HS-27A (cell line): ENCODE measurements at places on chromosomes 13 and 19.
A peak's percentile ranks its signal among the peaks of the same experiment; 100 is the strongest.

GRCh38 chr13:66312312-66313087, 917.6 kb downstream of the PCDH9 start:
- peak; percentile 17 for DNase-seq

DNA sequence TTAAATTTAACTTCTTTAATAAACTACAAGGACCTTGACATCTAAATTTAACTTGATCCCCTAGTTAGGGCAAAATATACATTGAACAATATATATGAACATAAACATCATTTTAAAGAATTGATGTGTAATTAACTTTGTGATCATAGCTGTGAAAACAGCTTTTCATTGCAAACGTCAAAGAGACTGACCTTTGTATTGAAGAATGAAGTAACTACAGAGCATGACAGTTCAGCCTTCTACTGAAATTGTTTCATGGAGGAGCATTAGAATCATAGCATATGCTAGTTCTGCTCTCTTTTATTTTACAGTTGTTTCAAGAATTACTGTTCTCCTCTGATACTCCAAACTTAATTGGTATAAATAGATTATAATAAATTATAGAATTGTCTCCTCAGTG, 123.4 kb upstream of the PRR20A start:
- no peak for DNase-seq

GRCh38 chr19:5664515-5664914, 15.8 kb downstream of the MICOS13 start:
- DNase-seq: no peak

DNA sequence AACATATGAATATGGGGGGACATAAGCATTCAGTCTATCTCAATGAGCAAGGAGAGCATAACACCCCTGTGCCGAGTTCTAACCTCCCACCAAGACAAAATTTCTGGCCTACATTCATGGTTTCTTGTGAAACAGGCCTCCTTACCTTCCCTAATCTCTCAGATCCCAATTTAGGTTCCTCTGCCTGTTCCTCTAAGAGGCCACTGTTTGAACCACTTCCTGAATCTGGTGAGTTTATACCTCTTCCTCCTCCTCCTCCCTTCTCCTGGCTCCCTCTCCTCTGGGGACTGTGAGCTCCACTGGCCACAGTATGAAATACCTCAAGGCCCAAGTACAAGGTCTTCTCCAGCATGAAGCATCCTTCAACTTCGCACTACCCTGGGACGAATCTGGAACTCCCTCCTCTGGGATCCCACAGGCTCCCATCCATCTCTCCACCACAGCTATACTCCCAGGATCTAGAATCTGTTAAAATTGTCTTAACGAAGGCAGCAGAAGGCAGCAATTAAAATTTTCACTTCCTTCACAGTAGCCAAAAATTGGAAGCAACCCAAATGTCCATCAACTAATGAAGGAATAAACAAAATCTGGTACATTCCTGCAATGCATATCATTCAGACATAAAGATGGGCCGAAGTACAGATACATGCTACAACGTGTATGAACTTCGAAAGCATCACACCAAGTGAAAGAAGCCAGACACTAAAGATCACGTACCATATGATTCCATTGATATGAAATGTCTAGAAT, 7.8 kb upstream of the SIGLECL1 start:
- DNase-seq: no peak

- no peak for DNase-seq
Measured at GRCh38 chr13:110116072-110116487, 190.9 kb downstream of the COL4A1 start.

GRCh38 chr19:17848595-17849292, 962 bp upstream of the JAK3 start:
- DNase-seq: no peak

- no peak for DNase-seq
Measured at GRCh38 chr19:15449620-15450527, at the start of gene WIZ. TSS of gene WIZ (minus strand) at chr19:15449956. CDS start at chr19:15448307, 1,649 bp downstream.

DNA sequence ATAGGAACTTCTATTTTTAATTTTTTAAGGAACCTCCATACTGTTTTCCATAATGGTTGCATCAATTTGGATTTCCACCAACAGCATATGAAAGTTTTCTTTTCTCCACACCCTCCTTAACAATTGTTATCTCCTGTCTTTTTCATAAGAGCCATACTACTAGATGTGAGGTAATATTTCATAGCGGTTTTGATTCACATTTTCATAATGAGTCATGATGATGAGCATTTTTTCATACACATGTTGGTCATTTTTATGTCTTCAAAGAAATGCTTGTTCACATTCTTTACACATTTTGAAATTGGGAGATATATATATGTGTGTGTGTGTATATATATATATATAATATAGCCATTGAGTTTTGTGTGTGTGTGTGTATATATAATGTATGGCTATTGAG, 420.3 kb upstream of the PCDH9 start:
- DNase-seq: peak; percentile 1

DNA sequence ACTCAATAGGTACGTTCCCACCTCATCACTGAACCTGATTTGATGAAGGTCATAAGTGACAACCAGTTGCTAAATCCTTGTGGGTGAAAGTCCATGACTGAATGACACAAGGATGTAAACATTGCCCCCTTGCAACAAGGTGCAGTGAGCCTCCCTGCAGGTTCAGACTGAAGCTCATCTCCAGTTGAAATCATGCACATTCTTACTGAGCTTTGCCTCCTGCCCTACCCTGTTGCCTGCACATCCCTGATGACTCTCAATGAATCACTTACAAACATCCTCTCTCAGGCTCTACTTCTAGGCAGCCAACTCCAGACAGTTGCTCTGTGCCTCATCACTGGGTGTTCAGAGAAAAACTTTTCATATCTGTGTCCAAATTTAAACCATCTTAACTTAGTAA, 42.5 kb upstream of the ARGLU1 start:
- no peak for DNase-seq

- no peak for DNase-seq
Measured at GRCh38 chr19:38228005-38228377, 4.0 kb upstream of the DPF1 start.

DNA sequence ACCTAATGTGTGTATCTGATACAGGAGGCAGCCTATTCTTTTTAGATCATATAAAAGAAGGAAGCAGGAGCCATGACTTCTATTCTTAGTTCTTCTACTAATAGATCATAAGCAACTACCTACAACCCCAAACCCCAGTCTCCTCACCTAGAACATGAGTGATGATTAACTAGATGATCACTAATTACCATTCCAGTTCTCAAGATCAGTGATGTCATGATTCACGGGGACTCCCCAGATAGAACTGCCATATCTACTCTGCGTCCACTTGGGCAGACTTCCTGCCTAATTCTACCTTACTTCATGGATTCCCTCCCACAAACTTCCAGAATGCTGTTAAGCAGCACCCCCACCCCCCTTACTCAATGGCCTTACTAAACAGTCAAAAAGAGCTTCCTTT, 380.1 kb downstream of the FGF14 start:
- no peak for DNase-seq

GRCh38 chr13:23688336-23688735, 118.1 kb downstream of the TNFRSF19 start:
- DNase-seq: no peak

- DNase-seq: no peak
Measured at GRCh38 chr13:113997845-113998751, 24.2 kb upstream of the C13orf46 start.

GRCh38 chr13:59734393-59734792, 429.3 kb downstream of the DIAPH3 start:
- no peak for DNase-seq

DNA sequence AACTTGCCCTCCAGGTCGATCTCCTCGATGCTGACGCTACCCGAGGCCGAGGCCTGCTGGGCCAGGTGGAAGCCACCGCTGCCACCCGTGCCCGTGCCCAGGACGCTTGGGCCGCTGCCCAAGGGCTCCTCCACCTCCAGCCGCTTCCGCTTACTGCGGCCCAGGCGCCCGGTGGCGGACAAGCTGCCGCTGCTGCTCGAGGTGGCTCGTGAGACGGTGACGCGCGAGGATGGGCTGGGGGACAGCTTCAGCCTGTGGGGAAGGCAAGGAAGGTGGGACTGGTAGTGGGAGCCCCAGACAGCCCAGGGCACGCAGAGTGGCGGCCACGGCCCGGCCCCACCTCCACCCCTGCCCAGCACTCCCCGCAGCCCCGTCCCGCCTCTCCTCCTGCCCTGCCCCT, 6.5 kb upstream of the TIMM13 start:
- DNase-seq: no peak

DNA sequence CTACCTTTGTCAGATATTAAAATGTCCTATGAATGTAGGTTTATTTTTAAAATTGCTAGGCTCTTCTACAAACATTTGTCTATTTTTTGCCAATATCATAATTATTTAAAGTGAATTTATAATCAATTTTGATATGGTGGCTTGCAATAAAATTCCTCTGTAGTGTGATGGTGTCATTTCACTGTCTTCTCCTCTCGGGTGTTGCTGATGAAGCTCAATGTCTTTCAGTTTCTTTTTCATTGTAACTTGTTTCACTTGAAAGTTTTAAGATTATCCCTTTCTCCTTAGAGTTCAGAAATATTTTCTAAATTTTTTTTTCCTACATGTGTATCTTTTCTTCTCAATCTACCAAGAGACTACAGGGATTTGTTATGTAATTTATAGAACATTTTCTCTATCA, 267.1 kb upstream of the EDNRB start:
- DNase-seq: no peak

GRCh38 chr13:112510002-112510780, 77.8 kb downstream of the TUBGCP3 start:
- no peak for DNase-seq

DNA sequence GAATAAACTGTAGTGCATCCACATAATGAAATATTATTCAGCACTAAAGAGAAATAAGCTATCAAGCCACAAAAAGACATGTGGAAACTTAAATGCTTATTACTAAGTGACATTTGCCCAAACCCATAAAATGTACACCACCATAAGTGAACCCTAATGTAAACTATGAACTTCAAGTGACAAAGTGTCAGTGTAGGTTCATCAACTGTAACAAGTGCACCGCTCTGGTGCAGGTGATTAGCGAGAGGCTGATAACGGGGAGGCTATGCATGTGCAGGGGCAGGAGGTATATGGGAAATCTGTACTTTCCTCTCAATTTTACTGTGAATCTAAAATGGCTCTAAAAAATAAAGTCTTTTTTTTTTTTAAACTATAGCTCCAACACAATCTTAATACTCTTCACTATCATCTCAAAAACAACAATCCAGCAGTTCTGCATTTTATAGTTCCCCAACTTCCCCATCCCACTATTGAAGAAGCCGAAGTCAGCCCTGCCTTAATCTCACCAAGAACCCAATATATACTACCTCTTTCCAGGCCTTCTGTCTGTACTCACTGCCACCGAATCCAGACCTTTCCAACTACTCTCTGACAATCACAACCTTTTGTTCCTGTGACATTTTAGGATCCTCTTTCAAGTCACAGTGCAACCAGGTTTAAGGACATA, 22.6 kb downstream of the ELF1 start:
- DNase-seq: no peak

DNA sequence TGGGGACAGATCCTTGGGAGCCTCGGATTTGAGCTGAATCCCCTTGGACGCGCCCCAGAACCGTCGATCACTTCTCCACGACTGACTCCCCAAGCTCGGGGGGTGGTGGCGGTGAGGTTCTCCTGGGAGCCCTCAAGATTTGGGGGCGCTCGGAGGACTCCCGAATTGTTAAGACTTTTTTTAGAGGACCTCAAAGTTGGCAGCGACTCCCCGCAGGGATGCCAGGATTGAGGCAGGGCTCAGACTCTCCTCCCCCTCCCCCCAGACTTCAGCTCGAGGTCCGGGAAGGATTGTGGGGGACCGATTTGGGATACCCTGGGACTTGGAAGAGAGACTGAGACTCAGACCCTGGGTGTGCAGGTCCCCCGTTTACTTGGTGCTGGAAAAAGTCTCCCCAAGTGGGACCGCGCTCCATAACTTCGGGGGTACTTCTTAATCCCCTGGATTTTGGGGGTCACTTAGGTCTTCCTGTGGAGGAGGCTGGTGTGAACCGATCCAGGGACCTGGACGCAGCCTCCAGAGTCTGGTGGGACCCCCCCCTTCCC, 665 bp downstream of the VASP start:
- DNase-seq: no peak

DNA sequence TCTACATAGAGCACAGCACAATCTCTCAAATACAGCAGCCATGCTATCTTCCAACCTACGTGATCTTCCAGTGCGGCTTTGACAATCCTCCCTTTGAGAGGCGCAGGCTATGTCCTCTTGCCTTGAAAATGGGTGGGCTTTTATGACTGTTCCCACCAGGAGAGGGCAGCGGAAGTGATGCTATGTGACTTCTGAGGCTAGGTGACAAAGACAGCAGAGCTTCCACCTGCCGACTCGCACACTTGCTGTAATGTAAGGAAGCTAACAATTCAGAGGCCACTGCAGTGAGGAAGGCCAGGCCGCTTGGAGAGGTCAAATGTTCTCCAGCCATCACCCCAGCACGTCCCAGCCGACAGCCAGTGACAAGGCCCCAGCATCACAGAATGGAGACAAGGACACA, 65.8 kb downstream of the MRPL57 start:
- no peak for DNase-seq

GRCh38 chr19:16435999-16436650, 35.6 kb downstream of the EPS15L1 start:
- no peak for DNase-seq

DNA sequence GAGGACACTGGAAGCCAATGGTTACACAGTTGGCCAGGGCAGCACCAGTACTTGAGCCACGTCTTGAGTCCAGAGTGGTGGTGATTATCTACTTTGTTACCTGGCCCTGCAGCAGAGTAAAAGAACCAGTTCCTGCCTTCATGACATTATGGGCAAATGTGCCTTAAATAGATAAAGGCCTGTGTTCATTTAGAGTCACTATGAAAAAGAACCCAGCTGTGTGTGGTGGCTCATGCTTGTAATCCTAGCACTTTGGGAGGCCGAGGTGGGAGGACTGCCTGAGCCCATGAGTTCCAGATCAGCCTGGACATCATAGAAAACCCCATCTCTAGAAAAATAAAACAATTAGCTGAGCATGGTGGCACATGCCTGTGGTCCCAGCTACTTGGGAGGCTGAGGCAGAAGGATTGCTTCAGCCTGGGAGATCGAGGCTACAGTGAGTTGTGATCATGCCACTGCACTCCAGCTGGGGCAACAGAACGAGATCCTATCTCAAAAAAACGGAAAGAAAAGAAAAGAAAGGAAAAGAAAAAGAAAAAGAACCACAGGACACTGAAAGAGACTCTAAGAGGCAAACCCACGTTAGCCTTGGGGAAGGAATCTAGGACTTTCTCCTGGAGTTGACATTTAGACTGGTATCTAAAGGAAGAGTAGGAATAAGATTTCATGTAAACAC, 3.4 kb upstream of the IRF2BP1 start:
- DNase-seq: no peak

GRCh38 chr13:41386211-41386610, 71.1 kb upstream of the RGCC start:
- DNase-seq: no peak

GRCh38 chr13:113320226-113320875, 23.3 kb downstream of the LAMP1 start:
- no peak for DNase-seq

GRCh38 chr13:109785141-109785891, 1.1 kb downstream of the IRS2 start:
- DNase-seq: no peak

- no peak for DNase-seq
Measured at GRCh38 chr13:36074659-36075058, 56.5 kb downstream of the DCLK1 start.

- no peak for DNase-seq
Measured at GRCh38 chr19:32877977-32878745, 8.6 kb upstream of the SLC7A9 start.

- DNase-seq: peak; percentile 31
Measured at GRCh38 chr19:48152551-48152950, 17.6 kb downstream of the LIG1 start.
